ENCODE measurements at places on chromosomes 11 and 22.
A peak's percentile ranks its signal among the peaks of the same experiment; 100 is the strongest.

GRCh38 chr11:32479291-32479690, 44.0 kb upstream of the WT1 start:
- no peak for DNase-seq

DNA sequence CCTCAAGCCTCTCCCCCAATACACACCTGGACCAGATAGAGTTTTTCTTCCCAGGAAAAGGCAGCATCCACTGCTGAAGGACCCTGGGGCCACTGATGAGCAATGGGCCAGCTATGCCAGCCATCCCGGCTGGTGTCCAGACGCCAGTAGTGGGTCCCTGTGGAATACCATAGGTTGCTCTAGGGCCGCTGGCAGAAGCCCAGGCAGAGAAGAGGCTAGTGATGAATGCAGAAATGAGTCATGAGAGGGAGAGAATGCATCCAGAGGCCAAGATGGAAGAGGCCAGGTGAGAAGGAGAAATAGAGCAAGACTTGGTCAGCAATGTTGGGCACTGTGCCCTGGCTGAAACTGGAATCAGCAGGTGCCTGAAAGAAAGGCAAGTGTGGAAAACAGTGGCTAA, 8.9 kb downstream of the HPX start:
- no peak for DNase-seq

- no peak for DNase-seq
Measured at GRCh38 chr11:119347242-119347641, 737 bp upstream of the MFRP start.

DNA sequence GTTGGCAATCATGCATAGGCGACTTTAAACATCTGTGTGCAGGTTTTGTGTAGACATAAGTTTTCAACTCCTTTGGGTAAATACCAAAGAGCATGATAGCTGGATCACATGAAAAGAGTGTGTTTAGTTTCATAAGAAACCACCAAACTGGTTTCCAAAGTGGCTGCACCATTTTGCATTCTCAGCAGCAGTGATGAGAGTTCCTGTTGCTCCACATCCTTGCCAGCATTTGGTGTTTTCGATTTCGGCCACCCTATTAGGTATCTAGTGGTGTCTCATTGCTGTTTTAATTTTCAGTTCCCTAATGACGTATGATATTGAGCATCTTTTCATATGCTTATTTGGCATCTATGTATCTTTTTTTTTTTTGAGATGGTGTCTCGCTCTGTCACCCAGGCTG, 62.8 kb upstream of the CCND1 start:
- DNase-seq, result no peak

GRCh38 chr22:29331213-29331612, 15.7 kb upstream of the RASL10A start:
- no peak for DNase-seq

GRCh38 chr11:61969838-61970662, 2.6 kb upstream of the FTH1 start:
- peak; percentile 8 for DNase-seq

- no peak for DNase-seq
Measured at GRCh38 chr11:17383461-17383860, 5.0 kb downstream of the KCNJ11 start.

DNA sequence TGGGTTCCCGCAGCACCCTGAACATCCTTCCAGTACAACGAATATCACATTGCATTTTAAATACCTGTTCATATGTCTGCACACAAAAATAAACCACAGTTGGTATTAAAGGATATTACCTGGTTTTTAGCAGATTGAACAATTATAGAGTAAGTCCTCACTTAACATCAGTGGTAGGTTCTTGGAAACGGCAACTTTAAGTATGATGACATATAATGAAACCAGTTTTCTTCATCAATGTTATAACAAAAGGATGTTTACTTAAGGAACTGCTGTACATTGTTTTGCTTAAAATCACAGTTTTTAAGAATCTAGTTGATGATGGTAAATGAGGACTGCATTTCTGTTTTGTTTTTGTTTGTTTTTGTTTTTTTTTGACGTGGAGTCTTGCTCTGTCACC, 28.0 kb downstream of the TRIM66 start:
- DNase-seq, result no peak

GRCh38 chr22:50624347-50625130, 3.4 kb downstream of the ARSA start:
- no peak for DNase-seq

- DNase-seq, result no peak
Measured at GRCh38 chr22:48576333-48577013, 1251.2 kb downstream of the BRD1 start.

GRCh38 chr11:111665777-111666176, 63.5 kb downstream of the SIK2 start:
- DNase-seq, result no peak

GRCh38 chr11:65498042-65498726, 661 bp upstream of the MALAT1 start:
- DNase-seq, result peak; percentile 68

DNA sequence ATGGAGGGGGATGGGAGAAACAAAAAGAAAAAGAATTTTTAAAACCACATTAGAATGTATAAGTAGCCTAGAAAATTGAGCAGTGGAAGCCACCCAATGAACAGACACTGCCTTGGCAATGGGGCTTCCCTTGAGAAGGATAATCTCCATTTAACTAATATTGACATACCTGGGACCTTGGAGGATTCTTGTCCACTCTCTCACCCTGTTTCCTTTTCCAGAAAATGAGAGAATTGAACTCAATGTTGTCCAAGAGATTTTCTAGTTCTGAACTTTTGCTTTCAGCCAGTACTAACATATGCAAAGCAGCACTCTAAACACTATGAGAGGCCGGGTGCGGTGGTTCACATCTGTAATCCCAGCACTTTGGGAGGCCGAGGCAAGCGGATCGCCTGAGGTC, 524 bp downstream of the MS4A8 start:
- DNase-seq, result no peak

DNA sequence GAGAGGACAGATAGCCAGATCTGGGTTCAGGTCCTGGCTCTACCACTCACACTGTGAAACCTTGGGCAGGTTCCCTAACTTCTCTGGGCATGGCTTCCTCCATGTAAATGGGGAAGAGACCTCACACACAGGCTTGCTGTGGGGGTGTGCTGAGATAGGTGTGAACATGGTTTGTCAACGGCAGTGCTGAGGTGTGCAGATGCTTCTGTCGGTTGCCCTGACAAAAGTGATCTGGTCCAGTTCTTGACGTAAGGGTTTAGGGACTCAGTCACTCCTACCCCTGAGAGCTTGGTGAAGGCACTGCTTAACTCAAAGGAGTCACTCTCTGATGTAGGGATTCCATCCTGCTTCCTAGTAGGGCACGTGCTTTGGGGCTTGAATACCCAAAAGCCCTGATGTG, 2.0 kb downstream of the C1QTNF4 start:
- no peak for DNase-seq

DNA sequence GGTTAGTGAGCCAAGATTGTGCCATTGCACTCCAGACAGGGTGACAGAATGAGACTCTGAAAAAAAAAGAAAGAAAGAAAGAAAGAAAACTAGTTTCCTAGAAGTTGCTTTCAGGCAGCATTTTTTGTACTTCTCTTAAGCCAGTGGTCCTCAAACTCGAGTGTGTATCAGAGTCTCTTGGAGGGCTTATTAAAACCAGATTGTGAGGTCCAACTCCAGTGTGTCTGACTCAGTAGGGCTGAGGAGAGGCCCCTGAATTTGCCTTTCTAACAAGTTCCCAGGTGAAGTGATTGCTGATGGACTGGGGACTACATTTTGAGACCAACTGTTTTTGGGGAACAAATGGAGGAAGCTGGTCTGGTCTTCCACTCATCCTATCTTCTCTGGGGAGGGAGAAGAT, 57.5 kb upstream of the VSTM5 start:
- DNase-seq, result no peak

DNA sequence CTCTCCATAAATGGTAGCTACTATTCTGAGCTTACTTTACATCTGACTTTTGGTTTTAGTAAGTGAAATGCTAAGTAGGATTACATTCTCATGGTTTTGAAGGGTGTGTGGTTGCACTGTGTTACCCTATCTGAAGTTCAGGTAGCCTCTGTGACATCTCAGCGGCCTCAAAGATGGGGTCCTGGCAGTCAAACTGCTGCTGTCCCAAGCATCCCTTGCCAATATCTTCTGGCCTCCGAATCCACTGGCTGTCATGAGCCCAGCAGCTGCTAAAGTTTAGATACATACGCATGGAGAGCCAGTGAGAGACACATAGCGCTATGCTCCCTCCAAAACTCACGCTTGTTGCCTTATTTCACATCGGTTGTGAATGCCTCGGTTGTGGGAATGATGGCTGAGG, 34.9 kb downstream of the UBASH3B start:
- DNase-seq, result no peak

DNA sequence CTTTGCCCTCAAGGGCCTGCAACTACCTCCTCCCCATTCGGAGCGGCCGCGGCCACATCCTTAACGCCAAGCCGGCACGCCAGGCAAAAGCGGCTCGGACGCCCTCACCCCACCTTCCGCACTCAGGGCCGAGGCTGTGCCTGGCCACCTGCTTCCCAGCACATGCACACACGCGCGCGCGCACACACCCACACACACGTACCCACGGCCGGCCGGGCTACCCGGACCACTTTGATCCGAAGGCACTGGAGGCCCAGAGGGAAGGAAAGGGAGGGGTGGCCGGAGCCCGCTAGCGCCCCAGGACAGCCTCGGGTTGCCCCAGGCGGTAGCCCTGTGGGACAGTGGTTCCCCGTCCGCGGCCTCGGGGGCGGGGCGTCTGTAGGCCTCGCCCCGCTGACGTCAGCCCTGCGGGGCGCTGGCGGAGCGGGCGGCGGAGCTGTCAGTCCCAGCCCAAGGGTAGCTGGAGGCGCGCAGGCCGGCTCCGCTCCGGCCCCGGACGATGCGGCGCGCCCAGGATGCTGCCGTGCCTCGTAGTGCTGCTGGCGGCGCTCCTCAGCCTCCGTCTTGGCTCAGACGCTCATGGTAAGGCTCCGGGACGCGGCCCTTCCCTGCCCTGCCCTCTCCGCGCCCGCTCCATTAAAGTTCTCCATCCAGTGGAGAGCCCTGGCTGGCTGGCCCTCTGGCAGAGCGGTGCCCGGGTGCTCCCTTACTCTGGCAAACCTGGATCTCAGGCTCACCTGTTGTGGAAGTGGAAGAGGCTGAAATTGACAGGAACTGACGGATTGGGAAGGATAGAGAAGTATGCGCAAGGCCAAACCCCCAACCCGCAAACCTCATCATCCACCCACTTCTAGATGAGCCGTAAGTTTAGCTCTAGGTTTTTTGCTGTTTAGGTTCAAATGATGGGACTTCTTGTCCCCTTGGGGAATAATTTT, at the start of gene IL10RA:
Gene IL10RA, plus strand, starts transcription at position 442 of the 935 bp plus-strand sequence. Its CDS starts 74 bp downstream, at position 516.
- DNase-seq, result peak; percentile 85

DNA sequence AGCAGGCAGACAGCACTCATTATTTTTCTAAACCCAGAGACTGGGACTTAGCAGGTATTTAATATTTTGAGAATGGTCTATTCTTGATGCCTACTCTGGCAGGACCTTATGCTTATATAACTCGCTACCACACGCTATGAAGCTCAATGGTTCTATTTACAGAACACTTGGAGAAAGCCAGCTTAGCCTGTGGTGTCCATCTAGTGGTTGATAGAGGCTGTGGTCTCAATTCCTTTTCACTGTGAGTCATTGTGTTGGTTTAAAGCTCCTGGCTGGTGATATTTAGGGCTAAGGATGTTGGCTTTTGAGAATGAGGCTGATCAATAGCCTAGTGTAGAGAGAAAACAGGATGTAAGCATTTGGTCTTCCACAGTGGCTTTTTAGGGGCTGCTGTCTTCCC, 206.4 kb downstream of the DBX1 start:
- DNase-seq, result no peak

DNA sequence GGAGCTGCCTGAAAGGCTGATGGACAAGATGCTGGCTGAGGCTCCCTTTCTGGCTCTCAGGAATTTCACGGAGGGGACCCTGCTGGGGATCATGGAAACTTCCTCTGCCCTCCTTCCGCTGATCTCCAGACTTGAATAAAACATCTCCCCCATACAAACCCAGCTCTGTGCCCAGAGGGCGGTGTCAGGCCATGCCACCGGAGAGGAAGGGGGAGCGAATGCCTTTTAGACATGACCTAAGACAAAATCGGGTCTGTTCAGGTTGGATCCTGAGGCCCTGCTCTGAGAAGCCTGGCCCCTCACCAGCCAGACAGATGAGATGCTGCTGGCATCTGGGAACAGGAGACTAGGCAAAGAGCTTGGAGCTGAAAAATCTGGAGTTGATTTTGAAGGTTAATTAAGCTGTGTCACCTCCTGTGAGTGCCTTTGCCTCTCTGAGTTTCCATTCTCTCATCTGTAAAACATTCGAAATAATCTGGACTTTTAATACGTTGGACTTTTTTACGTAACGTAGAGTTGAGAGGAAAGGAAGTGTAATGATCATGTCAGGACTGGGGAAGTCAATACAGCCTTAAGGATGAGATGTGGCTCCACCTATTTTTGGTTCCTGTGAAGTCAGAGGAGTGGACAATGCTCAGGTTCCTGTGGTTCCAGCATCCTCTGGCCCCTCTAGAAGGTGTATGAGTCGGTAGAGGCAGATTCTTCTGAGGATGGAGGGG, 163.6 kb downstream of the ST3GAL4 start:
- DNase-seq, result no peak

- no peak for DNase-seq
Measured at GRCh38 chr11:36132940-36133339, 156.3 kb downstream of the COMMD9 start.

GRCh38 chr11:114196997-114197703, 99.0 kb upstream of the NNMT start:
- no peak for DNase-seq

GRCh38 chr11:42251984-42252383, 792.5 kb upstream of the LRRC4C start:
- DNase-seq, result no peak

GRCh38 chr11:71431271-71431670, 16.9 kb downstream of the DHCR7 start:
- DNase-seq, result no peak

DNA sequence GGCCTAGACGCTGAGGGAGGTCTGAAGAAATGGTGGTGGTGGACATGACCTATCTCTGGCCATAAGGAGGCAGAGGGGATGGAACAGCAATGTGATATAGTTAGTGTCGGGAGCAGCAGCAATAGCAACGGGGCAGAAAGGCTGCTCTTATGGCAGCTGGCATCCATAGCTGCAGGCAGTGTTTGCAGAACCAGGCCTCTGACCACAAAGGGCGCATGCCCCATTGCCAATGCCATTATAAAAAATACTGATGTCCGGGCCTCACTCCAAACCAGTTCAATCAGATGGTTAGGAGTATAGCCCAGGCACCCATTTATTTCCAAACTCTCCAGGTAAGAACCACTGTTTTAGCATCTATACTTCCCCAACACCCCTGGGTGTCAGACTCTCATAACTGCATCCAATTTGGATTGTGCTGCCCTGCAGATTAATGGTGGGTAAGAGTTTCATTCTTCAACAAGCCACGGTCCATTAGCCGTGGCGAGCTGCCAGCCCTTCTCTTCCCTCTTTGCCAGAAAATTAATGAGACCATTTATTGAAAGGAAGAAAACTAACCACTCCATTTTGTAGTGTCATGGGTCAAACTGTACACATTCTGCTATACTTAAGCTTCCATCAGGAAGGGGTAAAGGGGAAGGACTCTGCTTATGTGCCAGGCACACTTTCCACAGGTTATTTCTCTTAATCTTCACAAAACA, 72.8 kb upstream of the SPON1 start:
- DNase-seq, result no peak
